ENCODE measurements at places on chromosomes 11 and 22.
A peak's percentile ranks its signal among the peaks of the same experiment; 100 is the strongest.

- no peak for DNase-seq
These were observed 24.7 kb upstream of the PANX2 start for GRCh38 chr22:50145721-50146438.

GRCh38 chr11:561148-562003 lies 606 bp downstream of the RASSF7 start:
- no peak for DNase-seq

- DNase-seq = no peak
These were observed 98.3 kb upstream of the HSD17B12 start for GRCh38 chr11:43582024-43582862.

DNA sequence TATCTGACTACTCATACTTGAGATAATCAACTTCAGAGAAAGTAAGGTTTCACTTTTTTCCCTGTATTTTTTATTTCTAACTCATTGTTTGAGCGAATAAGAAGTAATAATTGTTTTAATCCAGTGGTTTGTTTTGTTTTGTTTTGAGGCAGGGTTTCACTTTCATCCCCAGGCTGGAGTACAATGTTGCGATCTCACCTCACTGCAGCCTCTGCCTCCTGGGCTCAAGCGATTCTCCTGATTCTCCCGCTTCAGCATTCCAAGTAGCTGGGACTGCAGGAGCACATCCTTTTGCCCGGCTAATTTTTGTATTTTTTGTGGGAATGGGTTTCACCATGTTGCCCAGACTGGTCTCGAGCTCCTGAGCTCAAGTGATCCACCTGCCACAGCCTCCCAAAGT lies 8.6 kb downstream of the GTF2H1 start:
- no peak for DNase-seq

- peak; percentile 65 for DNase-seq
These were observed 157.0 kb upstream of the TIMP3 start for GRCh38 chr22:32644252-32645100.

DNA sequence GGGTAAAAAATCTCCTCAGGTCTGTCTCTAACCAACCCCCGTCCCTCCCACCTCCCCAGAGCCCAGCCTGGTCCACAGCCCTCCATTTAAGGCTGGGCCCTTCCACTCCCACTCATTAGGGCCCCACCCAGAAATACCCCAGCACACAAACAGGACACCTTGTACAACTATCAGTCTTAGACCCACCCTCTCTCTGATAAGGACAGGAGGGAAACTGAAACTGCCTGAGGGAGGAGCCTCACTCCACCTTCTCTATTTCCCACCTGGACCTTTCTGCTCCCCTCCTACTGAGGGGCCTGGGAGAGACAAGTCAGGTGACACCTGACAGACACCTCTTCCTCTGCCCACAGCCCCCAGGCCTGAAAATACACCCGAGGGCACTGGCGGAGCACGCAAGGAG lies 90.2 kb downstream of the PLEKHA7 start:
- no peak for DNase-seq

DNA sequence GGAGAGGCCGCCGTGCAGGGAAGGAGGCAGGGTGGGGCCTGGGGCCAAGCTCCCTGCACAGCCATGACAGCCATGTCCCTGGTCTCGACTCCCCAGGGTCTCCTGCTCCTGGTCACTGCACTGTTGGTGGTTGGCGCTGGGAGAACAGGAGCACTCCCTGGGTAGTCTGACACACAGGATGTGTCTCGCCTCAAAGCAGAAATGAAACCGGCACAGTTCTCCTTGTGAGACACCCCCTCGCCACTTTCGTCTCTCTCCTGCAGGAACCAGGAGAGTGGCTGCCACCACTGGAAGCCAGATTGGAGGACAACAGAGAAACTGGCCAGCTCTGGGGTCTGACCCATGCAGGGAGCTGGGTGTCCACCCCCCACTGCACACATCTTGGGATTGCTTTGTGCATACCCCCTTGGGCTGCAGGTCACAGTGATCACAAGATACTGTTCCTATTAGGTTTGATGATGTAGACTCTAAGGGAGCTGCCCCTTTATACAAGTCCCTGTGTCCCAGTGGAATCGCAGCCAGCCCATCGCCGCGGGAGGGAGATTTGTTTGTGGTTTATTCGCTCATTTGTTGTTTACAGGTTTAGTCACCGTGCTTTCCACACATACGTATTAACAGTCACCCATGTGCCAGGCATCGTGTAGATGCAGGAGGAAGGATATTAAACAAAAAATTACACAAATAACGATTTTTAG lies 27.0 kb upstream of the YWHAH start:
- no peak for DNase-seq

DNA sequence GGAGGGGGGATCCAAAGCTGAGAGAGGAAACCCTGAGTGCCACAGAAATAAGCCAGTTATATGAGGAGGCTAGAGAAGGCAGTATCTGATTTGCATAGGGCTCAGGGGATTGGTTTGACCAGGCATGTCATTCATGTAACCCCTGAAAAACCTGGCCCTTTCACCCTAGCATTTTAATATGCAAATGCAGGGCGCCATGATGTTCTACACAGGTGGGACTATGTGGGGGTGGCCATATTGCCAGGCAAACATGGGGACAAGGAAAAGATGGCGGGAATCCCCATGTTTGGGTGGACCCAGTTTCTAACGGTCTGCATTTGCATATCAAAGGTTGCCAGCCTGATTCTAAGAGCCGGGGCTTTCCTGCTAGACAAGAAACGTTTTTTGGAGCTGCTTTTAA lies 27.2 kb downstream of the CSF2RB start:
- no peak for DNase-seq

DNA sequence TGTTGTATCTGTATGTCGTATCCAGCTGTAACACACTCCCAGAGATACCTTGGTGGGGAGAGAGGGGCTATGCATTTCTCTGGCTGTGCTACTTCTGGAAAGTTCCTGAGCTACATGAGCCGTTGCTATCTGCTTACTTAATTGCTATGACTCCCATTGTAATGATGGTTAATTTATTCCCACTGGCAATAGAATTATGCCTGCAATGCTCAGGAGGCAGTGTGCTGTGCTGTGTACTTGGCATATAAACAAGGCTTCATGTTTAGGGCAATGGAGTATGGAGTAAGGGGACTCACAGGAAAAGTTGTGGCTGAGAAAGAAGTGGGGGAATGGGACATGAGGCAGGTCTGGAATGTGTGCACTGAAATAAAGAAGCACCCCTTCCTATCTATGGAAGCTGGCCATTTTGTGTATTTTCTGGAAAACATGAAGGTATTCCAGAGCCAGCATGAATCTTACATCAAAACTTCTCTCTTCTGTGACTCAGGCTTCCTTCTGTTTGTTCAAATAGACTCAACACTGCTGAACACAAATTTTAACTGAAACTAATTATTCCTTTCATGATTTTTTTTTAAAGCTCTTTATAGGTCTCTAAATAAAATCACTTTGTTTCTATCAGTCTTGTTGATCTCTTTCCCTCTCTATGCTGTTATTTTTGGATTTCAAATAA lies 40.6 kb downstream of the CD44 start:
- DNase-seq = no peak

GRCh38 chr22:45863981-45864751 lies 112.8 kb downstream of the WNT7B start:
- peak; percentile 75 for DNase-seq

DNA sequence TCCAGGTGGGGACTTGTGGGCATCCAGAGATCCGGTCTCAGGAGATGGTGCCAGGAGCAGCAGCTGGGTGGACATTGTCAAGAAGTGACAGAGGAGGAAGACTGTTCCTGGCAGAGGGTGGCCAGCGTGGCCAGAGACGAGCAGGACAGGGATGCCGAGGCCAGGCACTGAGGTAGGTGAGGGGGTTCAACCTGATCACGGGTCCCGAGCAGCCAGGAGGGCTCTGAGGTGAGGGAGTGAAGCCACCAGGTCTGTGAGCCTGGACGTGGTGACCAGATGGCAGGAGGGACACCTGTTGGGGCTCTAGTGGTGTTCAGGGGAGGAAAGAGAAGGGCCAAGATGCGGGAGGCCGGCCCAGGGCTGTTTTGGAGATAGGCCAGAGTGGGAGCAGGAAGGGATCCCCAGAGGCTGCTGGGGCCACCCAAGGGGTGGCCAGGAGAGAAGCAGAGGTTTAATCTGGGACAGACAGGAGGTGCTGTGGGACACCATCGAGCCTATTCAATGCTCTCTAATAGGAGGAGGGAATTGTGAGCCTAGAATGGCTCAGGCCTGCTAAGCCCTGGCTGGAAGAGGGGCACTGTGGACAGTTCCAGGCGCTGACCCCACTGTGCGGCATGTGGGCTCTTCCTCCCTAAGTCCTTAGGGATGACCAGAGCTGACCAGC lies 6.3 kb downstream of the PPM1F start:
- DNase-seq = no peak

GRCh38 chr11:62013537-62014476 lies 46.4 kb upstream of the FTH1 start:
- no peak for DNase-seq

DNA sequence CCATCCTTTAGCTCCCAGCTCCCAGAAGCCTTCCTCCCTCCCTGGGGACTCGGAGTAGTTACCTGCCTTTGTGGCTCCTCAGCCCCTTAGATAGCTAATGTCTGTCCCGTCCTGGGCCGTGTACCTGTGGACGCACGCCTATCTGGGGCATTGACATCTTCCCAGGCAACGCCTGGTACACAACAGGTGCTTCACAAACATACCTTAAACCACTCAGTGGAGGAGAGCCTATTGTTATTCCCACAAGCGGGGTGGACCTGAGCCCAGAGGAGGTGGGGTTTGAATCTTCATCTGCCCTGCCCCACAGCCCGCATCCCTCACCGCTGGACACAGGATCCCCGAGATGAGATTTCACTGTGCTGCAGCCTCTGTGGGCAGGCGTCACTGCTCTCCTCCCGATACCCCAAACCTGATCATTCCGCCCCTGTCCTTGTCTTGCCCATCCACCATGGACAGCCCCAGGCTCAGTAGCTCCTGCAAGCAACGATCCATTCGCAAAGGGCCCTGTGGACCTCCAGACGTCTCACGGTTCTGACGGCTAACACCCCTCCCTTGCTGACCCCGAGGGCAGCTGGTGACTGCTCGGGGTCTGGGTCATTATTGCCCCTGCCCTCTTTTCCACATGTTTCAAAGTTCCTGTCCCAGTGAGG lies 73.8 kb upstream of the SHISAL1 start:
- peak; percentile 0 for DNase-seq

DNA sequence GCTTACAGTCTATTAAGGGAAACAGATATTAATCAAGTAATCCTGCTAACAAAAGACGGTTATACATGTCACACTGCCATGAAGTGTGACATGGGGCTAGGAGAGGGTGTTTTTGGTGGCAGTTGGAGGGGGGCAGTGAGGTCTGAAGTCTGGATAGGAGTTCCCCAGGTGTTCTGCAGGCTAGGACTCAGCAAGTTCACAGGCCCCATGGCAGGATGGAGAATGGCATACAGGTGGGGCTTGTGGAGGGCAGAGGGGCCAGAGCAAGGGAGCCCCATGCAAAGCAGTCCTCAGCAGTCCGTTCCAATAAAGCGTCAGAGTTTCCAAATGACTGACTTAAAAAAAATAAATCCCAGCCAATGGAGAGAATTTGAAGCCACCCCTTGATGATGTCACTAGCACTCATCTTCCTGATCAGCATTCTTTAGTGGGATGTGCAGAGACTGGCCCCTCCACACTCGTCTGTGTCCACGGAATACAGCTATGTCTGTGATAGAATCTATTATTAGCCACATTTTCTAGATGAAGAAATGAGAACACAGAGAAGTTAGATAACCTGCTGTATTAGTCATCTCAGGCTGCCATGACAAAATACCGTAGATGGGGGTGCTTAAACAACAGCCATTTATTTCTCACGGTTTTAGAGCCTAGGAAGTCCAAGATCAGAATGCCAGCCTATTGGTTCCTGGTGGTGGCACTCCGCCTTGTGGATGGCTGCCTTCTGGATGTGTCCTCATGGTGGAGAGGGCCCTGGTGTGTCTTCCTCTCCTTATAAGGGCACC lies 32.6 kb downstream of the PRDM11 start:
- DNase-seq = no peak

GRCh38 chr11:14826600-14826999 lies 65.4 kb downstream of the CYP2R1 start:
- no peak for DNase-seq

GRCh38 chr11:61777234-61778090 lies 14.9 kb downstream of the TMEM258 start:
- DNase-seq = peak; percentile 45

- no peak for DNase-seq
These were observed 6.1 kb downstream of the TUBGCP6 start for GRCh38 chr22:50238755-50239154.

DNA sequence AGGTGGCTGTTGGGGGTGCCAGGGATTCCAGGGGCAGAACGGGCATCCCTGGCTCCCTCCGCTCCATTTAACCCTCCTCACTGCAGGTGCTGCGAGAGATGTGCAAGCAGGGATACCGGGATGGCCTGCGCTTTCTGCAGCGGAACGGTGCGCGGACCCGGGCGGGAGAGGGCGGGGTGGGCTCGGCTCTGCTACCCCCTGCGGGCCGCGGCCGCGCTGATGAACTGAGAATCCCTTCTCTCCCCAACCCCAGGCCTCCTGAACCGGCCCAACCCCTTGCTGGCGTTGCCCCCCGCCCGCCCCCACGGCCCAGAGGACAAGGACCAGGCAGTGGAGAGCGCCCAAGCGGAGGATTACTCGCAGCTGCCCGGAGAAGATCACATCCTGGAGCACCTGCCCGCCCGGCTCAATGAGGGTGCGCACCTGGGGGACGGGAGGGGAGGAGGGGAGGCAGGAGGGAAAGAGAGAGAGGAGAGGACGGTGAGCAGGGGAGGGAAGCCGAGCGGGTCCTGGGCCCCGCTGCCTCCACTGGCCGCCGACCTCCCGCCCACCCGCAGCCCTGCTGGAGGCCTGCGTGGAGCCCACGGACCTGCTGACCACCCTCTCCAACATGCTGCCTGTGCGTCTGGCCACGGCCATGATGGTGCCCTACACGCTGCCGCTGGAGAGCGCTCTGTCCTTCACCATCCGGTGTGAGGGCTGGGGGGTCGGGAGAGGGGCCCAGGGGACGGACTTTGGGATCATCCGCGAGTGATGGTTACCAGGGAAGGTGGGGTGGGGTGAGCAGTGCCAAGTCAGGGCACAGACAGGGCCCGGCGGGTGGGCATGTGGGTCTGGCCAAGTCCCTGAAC lies 4.1 kb upstream of the CRACR2B start:
- DNase-seq = no peak

DNA sequence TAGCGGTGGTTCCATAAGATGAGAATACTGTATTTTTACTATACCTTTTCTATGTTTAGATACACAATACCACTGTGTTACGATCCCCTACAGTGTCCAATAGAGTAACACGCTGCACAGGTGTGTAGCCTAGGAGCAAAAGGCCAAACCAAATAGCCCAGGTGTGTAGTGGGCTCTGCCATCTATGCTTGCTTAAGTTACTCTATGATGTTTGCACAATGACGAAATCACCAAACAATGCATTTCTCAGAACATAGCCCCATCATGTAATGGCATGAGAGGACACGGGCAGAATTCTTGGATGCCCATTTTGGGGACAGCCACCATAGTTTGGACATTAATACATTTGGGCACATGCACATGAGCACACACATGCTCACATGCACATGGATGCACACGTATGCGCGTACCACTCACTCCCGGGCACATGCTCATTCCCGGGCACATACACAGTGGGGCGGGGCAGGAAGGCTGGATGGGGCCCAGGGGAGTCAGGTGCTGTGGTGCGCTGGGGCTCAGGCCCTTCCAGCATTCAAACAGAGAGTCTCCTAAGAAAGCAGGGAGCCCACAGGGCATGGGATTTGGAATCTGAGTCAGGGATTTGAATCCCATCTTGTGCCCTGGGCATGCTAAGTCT lies 51.1 kb downstream of the RTN4R start:
- no peak for DNase-seq

GRCh38 chr11:3340025-3340424 lies 38.9 kb downstream of the ZNF195 start:
- no peak for DNase-seq

- no peak for DNase-seq
These were observed 5.0 kb downstream of the DGKZ start for GRCh38 chr11:46352063-46352841.

GRCh38 chr22:30866216-30866615 lies 102.4 kb downstream of the MORC2 start:
- DNase-seq = no peak

All from heart right ventricle (tissue), 16 donors.